T-helper 9 cell (primary cell): ENCODE measurements at places on chromosomes 6 and 20.

DNA sequence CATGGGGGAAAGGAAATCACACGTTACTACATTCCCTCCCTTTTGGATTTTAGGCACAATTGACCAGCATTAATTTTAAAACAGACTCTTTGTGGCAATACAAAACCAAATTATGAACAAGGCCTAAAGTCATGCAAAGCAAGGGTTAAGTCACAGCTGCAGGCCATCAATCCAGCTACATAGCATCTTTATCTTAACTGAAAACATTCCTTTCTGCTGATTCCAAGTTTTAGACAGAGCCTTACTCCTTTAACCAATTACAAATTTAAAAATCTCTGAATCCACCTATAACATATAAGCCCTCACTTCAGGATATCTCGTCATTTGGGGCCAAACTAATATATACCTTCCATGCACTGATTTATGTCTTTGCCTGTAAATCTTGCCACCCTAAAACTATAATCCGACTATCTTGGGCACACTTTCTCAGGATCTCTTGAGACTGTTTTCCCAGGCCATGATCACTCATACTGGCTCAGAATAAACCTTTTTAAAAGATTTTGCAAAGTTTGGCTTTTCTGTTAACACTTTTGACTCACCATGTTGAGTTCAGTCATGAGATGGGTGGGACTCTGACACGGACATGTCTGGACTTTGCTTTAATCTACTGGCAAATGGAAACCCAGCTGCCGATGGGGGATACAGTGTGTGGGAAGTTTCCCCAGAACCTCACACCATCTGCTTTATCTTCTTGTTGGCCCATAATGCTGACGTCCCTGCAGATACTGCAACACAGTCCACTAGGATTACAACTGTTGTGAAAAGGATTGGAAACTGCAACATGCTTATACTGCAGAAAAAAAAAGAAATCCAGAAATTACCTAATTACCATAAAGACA, 757.0 kb downstream of the PTPRT start:
- DNase-seq, result no peak

- no peak for DNase-seq
Measured at GRCh38 chr6:26159357-26160273, 72.4 kb downstream of the HFE start.

DNA sequence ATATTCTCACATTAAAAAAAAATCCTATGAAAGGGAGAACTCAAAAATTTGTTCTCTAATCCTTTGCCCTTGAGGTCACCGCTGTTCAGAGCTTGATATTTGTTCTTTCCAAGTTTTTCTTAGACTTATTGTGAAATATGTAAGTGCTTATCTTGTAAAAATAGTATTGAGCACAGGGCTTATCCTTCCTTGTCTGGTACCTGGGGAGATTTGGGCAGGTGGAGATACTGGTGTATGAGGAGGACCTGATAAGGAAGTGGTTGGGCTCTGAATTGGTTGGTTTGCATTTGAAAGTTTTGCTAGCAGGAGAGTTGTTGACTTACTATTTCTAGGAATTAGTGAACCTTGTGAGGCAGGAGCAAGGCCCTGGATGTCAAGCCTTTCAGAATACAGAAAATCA, 28.9 kb upstream of the ANKEF1 start:
- no peak for DNase-seq

DNA sequence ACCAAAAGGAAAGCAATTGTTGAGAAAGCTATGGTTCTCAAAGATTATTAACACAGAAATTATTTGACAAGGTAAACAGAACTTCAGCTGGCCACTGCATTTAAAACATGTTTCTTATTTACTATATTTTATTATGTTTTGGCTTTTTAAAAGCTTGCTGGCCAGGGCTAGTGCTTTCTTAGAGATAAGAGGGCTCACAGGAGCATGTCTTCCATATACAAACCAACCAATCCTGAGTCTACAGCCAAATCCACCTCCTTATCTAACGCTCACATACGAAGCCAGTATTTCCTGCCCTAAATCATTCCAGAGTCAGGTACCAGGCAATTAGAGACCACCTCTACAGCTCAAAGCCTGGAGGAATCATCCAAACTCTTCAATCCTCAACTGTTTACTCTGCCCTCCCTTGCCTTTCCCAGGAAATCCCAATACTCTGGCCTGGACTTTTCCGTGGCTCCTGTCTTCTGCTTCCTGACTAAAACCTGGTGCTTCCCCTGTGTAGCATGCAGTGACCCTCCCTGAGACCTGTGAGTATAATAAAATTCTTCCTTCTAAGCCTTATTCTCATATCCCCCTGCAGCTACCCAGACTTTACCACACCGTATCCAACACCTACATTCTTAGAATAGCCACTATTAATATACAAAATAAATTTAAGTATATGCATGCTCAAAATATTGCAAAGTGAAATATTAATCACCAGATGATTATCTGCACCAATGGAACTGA, 33.2 kb downstream of the RANBP9 start:
- no peak for DNase-seq

- no peak for DNase-seq
Measured at GRCh38 chr6:91387290-91388059, 800.6 kb upstream of the MAP3K7 start.

- DNase-seq, result no peak
Measured at GRCh38 chr6:113052506-113052905, 705.4 kb downstream of the RFPL4B start.

GRCh38 chr6:151681433-151682059, 125.9 kb upstream of the ESR1 start:
- no peak for DNase-seq

DNA sequence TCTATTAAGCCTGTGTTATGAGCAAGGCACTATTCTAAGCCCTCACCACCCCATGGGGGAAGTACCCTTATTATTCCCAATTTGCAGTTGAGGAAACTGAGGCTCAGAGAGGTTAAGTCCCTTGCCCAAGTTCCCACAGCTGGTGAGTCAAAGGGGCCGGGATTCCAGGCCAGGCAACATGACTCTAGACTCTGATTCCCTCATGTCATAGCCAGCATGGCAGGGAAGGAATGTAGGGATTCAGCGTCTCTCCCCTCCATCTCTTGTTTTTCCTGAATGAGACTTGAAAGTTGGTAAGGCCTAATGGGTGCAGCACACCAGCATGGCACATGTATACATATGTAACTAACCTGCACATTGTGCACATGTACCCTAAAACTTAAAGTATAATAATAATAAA, 6.7 kb downstream of the C6orf132 start:
- no peak for DNase-seq

DNA sequence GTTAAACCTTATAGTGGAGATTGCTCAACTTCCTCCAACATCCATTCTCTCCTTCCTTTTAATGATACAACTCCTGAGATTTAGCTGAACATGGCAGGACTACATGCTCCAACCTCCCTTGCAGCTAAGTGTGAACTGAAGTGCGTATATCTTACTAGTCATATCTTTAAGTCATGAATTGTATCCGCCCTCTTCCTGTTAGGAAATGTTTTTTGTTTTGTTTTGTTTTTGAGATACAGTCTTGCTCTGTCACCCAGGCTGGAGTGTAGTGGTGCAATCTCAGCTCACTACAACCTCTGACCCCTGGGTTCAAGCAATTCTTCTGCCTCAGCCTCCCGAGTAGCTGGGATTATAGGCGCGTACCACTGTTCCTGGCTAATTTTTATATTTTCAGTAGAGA, 8.8 kb upstream of the OSTM1 start:
- no peak for DNase-seq

- DNase-seq, result no peak
Measured at GRCh38 chr20:34998331-34998950, 42.8 kb downstream of the MYH7B start.
